CD14-positive monocyte (primary cell): ENCODE measurements at places on chromosomes 1 and 21.

DNA sequence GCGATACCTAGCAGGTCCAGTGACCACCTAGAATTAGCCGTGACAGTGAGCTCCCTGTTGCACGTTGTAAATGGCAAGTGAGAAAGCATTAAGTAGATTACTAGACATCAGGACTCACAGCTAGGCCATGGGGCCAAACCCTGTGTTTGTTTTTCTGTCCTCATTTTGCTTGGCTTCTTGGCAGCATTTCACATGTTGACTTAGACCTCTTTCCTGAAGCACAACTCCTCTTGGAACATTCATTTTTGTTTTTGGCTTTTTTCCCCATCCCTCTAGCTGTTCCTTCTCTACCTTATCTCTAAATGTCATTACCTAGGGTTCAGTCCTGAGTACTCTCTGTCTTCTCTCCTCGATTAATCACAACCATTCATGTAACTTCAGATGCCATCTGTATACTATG lies 16.9 kb upstream of the PTPN14 start:
- DNase-seq: no peak

DNA sequence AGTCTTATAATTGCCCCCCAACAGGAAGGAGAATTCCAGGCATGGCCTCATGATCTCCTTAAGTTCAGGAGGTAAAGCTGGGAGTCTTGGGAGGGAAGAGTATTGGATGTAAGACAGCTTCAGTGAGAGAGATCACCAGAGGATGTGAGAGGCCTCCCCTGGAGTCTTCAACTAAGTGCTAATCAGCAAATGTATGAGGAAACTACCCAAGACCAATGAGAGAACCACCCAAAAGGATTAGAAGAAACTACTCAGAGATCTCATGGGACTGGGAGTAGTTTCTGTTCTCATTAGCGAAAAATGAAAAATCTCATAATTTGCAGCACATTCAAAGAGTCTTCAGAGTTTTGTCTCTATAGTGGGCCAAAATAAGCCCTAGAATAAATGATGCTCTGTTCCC lies 36.6 kb upstream of the WNT2B start:
- DNase-seq: no peak

DNA sequence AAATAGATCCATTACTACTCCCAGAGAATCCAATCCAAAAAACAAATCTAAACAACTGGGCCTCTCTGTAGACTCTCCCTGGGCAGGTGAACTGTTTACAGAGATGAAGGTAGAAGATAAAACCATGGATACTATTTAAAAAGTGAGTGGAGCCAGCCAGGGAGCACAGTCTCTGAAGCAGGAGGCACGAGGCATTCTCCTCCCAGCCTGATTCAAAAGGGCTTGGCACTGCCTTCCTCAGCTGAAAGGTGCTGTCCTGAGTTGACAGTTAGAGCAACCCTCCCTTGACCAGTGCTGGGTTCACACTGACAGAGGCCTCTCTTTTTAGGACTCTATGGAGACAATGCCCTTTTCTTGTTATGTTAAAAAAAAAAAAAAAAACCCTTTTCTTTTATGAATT lies 36.8 kb downstream of the HENMT1 start:
- no peak for DNase-seq

DNA sequence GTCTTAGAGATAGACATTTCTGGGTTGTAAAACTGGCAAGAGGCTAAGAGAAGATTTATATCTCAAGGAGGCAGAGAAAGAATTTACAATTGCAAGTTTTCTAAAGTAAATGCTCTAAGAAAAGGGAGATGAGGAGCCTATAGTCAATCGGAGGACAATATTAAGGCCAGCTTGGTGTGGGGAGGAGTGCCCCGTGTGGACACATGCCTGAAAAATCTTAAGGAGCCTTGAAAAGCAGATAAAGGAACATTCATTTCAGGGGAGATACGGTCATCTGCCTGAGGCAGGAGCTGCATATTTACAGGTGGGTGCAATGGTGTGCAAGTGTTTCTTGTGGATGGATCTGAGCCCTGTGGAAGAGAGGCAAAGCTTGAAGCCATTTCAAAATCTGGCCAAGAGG lies 25.6 kb downstream of the FCRL2 start:
- no peak for DNase-seq

DNA sequence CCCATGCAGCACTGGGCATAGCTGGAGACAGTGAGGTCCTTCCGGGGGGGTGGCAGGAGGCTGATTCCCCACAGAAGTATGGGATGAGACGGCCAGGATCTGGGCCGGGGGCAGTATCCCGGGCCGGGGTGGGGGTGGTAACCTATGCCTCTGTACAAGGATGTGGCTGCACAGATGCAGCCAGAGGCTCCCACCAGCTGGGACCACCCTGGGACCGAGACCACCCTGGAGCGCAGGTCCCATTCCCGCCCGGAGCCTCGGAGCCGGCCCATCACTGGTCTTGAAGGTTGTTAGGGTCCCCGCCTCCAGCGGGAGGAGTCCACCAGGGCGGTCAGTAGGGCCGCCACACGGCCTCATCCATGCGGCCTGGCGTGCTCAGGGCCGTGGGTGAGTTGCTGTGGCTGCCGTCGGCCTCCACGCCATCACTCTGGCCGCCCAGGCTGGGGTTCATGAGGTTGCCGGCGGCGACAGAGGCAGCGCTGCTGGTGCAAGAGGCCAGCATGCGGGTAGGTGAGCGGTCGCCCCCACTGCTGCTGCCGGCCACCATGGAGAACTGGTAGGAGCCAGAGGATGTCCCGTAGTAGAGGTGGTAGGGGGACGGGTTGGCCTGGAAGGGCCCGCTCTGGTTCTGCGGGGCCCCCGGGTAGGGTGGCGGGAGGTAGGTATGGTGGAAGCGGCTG lies 28.1 kb downstream of the RUNX3 start:
- DNase-seq: no peak

- DNase-seq: no peak
Measured at GRCh38 chr1:54378874-54379554, 27.2 kb downstream of the SSBP3 start.

DNA sequence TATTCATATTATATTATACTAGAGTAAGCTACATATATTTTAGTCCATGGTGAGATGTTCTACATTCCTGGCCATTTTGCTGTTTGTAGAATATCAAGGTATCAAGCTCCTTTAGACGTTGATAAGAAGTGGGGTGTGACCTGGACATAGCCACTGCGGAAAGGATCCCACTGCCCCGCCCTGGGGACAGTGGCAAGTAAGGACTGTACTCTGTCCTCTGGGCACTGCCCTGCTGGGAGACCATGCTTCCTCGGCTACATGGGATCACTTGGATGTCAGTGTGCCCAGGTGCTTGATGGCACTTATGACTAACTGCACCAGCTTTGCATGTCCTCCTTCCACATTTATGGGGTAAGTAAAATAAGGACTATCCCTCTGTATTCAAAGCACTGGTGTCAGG lies 46.3 kb upstream of the NTPCR start:
- no peak for DNase-seq

GRCh38 chr1:20533635-20534034 lies 18.7 kb upstream of the FAM43B start:
- no peak for DNase-seq

DNA sequence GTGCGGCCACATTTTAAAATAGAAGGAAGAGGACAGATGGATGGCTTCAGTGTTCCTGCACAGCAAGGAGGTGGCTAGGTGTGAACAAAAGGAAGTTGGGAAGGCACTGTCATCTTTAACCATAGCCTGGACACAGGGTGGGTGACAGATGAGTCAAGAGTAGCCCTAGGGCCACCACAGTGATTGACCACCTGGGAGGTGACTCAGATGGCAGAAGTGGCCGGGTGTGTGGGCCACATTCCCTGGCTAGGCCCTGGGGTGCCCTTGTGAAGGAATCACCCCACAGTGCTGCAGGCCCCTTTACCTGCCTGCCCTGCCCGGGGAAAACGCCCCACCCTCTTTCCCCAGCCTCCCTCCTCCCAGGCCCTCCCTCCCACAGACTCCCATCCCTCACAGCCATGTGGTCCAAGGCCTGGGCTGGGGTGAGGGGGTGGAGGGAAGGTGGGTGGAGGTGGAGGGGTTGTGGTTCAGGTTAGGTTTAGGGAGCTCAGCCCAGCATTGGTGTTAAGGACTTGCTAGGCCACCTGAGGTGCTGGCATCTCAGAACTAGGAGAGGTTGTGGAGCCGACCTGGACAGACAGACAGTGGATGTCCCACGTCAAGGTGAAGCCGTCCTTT lies 59.1 kb downstream of the SPSB1 start:
- DNase-seq: no peak

DNA sequence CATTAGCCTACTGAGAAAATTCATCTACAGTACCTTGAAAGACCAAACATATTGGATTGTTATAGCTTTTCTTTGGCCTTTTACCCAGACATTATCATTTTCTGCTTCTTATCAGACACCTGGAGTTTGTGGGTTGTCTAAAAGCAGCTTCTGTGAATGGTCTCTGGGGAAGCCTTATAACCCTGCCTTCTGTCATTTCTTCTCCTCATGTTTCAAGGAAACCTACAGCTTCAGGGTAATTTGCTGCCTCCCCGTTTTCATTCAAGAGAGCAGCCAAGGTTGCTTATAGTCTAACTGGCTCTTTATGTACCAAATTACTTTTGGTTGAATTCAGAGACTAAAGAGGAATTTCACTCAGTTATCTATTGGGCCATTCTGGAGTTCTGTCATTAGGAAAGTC lies 288.3 kb upstream of the SGIP1 start:
- DNase-seq: no peak

GRCh38 chr21:36554411-36555157 lies 74.7 kb upstream of the CLDN14 start:
- DNase-seq: no peak

DNA sequence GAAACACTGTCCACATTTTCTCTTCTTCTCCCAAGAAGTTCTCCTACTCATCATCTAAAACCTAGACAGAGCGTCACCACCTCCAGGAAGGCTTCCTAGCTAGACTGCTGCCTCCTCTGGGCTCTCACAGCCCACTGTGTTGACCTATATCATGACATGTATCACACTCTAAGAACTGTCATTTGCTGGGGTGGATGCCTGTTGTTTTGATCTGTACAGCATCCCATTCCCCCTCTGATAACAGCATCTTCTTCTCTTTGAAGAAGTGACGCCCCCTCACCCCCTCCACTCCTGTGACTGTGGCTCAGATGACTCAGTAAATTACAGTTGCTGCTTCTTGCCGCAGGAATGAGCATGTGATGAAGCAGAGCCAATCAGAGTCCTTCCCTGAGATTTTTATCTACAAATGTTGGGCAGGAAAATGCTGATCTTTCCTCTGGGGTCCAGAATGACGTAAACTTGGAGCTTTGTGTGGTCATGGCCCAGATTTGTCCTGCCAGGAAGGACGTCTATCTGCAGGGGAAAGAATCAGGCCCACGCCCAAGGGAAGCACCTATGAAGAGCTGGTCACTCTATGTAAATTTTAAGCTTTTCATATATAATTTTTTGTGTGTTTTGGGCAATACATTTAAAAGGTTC lies 28.0 kb upstream of the FOXO6 start:
- no peak for DNase-seq
